Mammary epithelial cell (primary cell): ENCODE measurements at places on chromosomes 7 and 10.

DNA sequence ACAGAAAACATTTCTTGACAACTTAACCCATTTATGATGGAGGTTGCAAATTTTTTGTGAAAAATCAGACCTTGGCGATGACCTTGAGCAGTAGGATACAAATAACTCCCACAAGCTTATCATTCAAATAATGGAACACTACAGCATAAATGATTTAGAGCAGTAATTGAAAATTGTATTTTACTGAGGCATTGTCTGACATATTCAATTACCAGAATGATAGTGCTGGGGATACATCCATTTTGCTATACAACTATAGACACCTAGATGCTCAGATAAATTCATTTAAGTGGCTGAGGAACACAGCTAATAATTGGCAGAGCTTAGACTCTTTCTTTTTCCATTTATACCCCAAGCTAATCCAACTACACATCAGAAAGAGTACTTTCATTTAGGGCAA, 18.9 kb downstream of the TWIST1 start:
- no peak for DNase-seq

DNA sequence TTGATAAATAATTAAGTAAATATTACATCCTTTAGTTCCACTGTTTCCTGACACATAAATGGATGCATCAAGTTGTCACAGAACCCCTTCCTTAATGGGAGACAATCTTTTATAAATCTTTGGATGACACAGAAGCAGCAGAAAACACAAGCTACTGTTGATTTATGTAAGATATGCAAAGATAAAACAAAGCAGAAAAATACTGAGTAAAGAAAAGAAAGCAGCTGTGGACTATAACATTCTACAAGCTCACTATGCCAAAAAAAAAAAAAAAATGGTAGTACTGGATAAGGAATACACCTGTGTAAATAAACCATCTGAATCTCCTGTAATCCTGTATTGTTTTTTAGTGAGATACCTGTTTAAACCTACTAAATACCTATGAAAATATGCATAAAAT, 92.0 kb upstream of the FAM180A start:
- DNase-seq = no peak

- DNase-seq = peak; percentile 57
Observed at GRCh38 chr10:7956508-7956907, 98.0 kb upstream of the GATA3 start.

DNA sequence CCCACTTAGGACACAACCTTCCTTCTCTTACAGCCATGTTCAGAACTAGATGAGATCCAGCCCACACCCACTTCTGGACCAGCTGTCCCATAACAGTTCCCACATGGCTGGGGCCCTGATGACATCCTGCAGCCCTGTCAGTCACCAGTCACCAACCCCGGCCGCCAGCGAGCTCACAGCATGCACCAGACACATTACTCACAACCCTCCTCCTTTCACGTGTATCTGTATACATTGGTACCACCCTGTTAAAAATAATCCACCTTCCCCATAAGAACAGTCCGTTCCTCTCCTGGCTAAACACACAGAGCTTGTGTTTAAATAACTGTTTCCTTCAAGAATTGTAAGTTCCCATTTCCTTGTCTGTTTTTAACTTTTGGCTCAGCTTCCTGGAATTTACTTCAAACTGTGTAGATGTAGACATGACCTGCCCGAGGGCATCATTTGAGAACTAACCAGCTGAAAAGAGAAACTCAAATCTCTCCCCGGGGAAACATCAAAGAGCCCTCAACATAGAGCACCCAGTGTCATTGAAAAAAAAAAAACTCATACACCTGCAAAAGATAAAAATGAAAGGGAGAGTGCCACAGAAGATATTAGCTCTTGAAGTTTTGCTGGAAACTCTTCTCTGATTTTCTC, 26.0 kb upstream of the PRLHR start:
- no peak for DNase-seq

DNA sequence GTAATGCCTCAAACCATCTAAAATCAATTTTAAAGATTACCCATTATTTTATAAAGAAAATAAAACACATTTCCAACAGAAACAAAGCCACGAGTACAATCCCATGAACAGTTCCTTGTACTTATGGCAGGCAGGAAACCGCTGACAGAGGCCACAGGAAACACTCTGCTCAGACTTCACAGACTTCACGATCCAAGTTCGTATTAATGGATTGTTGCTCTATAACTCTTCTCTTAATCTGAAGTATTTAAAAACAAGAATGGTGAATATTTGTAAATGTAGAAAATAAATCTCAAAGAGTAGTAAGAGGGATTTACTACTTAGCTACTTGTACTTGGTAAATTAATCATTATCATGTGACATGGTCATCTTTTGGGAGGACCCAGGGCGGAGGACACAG, 78.3 kb downstream of the SNX10 start:
- DNase-seq = no peak

- no peak for DNase-seq
Observed at GRCh38 chr7:133696056-133696455, 431.1 kb upstream of the LRGUK start.

DNA sequence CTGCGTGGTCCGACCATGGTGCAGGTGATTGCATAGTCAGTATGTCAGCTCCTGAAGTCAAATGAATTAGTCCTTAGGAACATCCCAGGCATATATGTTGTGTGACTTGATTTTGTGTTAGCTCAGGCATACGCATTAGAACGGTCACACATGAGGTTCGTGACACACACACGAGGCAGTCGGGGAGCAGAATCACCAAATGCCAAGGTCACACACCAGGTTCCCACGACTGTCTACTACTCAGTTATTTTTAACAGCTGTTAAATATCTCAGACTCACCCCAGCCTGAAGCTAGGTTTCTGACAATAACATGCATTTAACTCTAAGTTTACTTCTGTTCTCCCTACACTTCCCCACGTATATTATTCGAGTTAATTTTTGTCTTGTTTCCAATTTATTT, 54.8 kb downstream of the DYNC2I1 start:
- no peak for DNase-seq

DNA sequence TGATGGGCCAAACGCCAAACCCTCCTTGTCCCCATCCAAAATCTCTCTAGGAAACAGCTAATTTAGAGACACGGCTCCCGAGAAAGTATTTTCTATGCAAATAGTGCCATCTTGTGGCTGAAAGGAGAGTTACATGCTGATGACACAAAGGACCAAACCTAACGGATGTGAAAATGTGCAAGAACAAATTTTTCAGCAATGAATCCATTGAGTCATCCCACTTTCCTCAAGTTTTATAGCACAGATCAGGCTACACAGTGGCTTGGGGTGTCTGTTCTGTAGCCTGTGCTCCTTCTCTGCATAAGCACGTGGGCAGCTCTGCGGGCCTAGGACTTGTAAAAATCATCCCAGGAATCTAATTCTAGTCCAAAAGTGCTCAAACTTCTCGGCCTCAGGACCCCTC, 154.8 kb upstream of the PRR15 start:
- DNase-seq = peak; percentile 70

DNA sequence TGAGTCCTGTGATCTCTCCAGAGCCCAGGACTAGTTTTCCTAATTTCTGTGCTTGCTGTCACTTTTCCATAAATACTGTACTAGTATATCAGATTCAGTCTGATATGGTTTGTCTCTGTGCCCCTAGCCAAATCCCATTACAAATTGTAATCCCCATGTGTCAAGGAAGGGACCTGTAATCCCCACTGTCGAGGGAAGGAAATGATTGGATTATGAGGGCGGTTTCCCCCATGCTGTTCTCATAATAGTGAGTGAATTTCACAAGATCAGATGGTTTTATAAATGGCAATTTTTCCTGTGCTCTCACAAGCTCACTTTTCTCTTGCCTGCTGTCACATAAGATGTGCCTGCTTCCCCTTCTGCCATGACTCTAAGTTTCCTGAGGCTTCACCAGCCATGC, 54.8 kb upstream of the IFRD1 start:
- no peak for DNase-seq
